CD4-positive, alpha-beta T cell treated with Interferon gamma for 1 hour (primary cell): ENCODE measurements at places on chromosomes 2 and 18.
A peak's percentile ranks its signal among the peaks of the same experiment; 100 is the strongest.

DNA sequence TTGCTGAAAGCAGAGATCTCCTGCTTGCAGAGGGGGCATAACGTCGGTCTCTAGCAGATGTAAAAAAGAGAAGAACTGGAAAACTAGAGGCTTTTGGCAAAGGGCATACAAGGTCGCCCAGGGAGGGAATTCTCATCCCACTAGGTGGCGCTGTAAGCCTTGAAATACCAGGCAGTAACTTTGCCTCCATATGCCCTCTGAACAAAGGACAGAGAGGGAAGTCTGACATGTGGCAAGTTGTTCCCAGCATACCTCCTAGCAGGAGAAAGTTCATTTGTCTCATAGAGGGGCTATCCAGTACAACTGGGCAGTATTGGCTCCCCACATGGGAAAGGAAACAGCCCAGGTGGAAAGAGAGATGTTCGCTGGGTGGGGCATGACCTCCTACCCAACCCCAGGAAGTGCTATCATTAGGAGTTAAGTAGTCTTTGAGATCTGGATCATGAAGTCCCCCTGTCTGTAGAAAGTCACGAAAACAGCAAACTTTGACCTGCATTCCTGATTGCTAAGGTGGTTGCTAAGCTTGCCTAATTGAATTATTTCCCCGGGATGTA, 39.9 kb downstream of the STK17B start:
- DNase-seq, result peak; percentile 62

- peak; percentile 64 for DNase-seq
These were observed 16.2 kb upstream of the CXCR4 start for GRCh38 chr2:136134126-136134525.

DNA sequence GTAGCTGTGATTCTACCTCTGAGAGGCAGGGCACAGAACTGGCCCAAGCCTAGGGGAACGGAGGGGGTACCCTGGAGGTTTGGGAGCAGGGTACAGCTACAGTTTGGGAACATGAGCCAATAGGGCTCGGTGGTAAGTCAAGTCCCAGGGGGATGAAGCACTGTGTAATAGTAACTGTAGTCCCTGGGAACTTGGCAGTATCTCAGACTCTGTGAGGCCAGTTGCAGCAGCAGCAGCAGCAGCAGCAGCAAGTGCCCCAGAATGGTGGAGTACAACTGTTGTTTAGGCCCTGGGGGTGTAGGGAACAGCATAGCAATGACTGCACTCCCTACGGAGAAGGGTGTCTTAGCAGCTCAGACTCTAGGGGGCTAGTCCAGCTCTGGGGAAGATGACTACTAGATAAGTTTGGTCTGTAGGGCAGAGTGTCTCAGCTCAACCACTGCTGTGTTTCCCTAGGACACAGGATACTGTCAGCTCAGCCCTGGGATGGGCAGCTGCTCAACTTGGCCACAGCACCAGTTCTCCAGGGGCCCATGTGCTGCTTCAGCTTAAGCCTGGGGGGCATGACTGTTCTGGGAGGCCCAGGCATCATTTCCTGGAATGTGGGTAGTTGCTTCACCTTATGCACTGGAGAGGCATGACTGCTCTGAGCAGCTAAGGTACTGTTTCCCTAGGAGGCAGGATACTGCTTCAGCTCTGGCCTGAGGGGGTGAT, 20.5 kb downstream of the CARF start:
- DNase-seq, result no peak

DNA sequence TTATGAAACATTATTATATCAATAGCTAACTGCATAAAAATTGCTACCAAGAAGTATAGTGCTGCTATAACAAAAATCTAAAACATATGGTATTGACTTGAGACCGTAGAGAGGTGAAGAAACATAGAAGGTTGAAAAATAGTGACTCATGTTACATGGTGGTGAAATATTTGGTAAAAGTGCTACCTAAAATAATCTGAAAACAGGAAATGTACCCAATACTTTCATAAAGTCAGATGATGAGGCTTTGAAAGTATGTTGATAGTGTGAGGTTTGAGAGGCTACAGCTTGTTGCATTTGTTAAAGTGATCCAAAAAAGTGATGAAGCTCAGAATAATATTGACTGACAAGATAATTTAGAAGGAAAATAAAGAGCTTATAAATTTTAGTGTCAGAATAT, 718.7 kb upstream of the SLC8A1 start:
- DNase-seq, result no peak

DNA sequence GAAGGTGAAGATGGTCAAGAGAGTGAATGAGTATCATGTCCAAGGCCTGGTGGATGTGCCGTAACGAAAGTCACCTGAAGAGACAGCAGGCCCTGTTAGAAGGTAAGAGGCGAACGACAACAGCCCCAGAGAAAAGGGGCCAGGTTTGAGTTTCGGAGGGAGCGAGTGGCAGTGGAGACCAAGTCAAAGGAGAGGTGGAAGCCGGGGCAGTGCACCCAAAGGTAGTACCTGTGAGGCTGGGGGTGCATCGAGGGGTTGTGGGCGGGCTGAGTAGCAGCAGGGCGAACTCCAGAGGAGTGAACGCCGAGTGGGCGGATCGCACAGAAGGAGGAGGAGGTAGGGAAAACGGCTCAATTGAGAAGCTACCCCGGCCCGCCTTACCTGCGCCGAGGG, 358 bp downstream of the USP37 start:
- peak; percentile 77 for DNase-seq

DNA sequence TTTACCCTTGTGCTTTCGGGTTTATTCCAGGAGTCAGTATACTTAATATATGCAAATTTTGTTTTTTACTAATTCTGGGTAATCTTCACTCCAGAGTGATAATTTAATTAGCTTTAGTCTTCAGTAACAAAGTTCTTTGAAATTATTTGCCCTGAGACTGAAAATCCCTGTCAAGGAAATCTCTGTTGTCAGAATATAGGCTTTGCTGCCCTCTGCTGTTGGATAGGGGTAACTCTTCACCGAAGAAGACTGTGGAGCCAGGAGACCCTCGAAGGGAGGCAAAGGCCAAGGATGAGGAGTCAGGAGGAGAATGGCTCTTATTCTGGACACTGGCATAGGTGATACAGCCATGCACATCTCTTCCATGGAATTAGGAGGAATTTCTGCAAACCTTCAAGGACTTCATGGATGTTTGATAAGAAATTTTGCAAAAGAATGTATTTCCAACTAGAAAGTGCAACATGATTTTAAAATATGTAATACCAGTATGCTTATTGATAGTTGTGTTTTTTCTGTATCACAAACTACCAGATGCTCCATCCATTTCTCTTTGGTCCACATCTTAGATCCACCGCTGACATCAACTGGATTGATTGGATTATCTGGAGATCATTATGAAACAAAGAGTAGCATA, 182.3 kb downstream of the RDH14 start:
- DNase-seq, result no peak

DNA sequence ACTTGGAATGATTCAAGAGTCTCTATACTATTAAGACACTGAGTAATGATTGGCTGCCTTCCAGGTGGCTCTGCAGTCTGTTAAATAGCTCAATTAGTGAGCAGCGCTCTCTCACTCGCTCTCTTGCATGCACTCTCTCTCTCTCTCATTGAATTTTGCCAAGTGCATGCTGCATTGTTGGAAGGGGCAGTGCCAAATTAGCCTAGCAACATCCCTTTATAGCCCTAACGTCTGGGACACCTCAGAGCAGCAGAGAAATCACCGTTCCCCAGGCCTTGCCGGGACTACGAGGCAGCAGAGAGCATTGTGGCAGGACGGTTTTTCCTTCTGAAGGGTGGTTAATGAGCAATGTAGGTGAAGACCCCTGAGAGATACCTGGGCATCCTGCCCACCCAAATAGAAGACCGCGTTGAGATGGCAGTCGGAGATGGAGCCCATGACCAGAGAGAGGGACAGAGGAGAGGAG, 447.6 kb upstream of the POU3F3 start:
- DNase-seq, result no peak

- no peak for DNase-seq
These were observed 6.6 kb downstream of the DLX2 start for GRCh38 chr2:172095905-172096625.

DNA sequence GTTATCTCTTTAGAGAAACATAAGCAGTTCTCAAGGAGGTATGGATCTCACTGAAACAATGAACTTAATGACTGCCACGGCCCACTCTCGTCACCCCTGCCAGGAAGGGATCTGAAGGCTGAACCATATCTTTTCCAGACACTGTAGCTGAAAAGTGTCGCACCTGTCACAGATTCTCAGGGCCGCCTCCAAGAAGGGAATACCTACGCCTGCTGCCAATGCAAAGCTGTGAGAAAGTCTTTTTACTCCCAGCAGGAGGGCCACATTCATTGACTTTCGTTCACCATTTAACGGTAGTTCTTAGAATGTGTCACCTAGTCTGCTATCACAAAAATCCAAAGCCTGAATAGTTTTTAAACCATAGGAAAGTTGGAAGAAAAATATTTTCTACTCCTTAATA, 66.7 kb upstream of the SH3BP4 start:
- DNase-seq, result no peak

DNA sequence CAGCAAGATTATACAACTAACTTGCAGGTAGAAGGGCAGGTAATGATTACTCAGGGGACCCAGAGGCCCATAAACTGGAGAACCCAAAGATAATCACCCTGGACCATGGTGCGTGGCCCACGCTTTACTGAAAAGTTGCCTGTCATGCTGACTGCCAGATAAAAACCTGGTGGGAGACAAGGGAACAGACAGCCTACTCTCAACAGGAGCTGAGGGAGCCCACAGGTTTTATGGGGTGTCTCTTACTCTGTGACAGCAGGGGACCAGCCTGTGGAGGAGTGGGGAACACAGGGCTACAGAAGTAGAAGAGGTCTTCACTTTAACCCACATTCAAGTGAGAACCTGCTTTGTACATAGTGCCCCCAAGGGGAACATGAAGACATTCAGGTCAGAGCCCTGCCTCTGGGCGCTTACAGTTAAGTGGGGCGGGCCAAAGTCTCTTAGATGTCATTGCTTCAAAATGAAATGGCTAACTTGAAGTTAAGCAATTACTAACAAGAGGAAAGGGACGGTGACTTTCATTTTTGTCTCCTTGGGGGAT, 60.4 kb downstream of the DHRS9 start:
- DNase-seq, result no peak

DNA sequence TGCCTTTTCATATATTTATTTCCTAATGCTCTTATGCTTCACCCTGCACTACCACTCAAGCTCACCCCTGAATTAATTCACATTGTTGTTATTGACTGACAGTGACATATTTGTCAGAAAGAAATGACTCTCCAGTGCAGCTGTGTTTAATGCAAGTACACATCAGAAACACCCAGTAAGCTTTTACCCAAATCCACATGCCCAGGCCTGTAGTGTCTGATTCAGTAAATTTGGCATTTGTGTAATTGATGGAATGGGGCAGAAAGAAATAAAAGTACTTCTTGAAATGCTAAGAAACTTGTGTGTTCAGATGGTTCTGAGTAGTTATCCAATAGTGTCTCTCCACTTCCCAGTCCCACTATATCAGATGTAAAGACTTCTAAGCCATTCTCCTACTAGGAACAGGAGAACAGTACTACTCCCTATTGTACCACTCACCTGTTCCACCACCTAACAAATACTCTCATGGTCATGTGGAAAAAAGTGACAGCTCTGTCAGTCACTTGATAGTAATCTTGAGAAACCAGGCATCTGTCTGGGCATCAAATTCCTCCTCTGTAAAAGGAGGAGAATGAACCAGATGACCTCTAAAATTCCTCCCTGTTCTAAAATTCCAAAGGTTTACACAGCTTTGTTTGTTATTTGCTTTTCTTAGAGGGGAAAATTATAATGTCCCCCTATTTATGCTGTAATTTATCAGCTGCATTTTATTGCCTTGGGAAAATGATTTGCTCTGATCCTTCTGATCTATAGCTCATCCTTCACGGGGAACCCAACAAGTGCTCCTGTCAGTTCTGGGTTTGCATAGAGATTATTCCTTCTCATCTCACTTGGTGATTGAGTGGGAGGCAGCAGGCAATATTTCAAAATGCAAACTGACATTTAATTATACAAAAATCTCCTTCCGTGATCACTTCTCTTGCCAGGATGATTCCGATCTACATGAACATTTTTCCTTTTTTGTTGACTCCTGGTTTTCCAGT, 70.9 kb downstream of the ZNF385B start:
- DNase-seq, result no peak

DNA sequence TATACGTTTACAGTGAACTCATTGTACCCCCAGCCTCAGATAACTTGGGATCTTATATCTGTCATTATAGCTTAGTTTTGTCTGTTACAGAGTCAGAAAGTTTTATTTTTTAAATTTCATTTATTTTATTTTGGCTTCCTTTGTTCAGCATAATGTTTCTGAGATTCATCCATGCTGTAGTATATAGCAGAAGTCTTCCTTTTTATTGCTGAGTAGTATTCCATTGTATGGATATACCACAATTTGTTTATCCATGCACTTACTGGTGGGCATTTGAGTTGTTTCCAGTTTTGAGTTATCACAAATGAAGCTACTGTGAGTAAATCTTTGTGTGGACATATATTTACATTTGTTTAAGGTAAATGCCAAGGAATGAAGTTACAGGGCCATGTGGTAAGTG, 122.3 kb downstream of the ADCYAP1 start:
- DNase-seq, result no peak

DNA sequence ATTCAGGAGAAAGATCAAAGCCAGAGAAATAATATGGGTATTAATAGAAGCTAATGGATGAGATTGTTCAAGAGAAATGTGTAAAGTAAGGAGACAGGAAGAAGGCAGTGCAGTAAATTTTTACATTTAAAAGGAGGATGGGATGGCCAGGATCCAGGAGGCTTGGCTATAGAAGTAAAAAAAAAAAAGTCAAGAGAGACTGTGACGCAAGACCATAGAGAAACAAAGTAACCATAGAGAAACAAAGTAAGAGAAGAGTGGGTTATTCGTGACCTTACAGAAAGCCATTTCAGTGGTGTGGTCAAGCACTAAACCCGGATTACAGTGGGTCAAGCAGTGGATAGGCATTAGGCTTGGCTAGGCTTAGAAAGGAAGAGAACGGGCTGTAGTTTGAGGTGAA, 10.5 kb upstream of the FAM171B start:
- DNase-seq, result no peak

DNA sequence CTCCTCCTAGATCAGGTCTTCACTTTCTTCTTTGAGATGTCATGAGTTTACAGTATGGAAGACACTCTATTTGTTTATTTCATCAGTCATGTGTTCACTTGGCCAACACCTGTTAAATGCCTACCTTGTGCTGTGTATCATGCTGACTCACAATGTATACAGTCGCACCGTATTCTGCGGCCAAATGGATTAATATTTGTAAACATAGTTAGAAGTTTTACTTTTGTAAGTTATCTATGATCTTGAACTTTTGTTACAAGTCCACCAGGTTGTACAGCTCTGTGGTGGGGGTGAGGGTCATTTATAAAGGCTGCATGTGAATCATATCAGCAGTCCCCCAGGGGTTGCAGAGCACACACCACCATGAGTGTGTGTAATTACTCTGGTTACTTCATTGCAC, 408.7 kb upstream of the NRP2 start:
- no peak for DNase-seq
